ENCODE measurements at places on chromosomes 7 and 10. TPM values are rescaled to one million over a fixed set of nuclear protein-coding genes. Genes with fewer than 3 reads are reported as not detected.

The ELN gene
- total RNA-seq, result 5.9 TPM

- H3K4me1 ChIP-seq, result no peaks in the 10 kb centered on the region
- no peaks in the 10 kb centered on the region for H3K27me3 ChIP-seq
- H3K36me3 ChIP-seq, result peaks cover 6% of the 10 kb centered on the region
- DNase-seq, result no peak
- H3K4me3 ChIP-seq, result no peak overlapping the region
These were observed 266.5 kb upstream of the NPY start for GRCh38 chr7:24017519-24017918.

The RARRES2 gene
- total RNA-seq, result not detected

The NPC1L1 gene
- total RNA-seq, result not detected

DNA sequence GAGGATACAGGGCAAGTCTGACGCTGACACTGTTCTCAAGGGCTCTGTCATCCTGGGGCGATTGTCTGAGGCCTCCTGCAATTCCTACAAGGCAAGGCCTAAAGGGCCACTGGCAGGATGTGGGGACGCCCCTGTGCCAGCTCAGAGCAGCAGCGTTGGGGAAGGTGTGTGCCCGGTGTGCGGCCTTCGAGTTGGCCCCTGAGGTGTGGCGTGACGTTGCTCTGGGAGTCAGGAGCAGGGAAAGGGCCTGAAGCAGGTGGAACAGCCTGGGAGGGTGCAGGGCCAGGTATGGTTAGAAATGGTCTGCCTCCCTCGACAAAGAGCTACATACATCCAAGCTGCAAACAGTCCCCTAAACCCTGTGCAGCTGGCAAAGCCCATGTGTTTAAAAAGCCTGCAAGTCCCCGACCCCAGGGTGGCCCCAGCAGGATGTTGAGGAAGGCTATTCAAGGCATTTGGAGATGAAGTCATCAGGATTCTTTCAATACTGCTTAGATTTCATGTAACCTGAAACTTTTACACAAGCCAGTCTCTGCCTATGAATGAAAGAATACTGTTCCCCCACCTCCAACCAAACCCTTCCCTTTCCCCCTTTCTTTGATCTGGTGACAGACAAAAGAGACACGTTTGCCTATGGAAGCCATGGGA is 142.5 kb upstream of the TNS3 start:
- H3K36me3 ChIP-seq, result no peaks in the 10 kb centered on the region
- DNase-seq, result peak; percentile 23
- peaks cover 3% of the 10 kb centered on the region for H3K27me3 ChIP-seq
- H3K27ac ChIP-seq, result peak overlapping the region; percentile 50
- no peak overlapping the region for H3K4me3 ChIP-seq

The CDK1 gene
- 39.0 TPM for total RNA-seq

DNA sequence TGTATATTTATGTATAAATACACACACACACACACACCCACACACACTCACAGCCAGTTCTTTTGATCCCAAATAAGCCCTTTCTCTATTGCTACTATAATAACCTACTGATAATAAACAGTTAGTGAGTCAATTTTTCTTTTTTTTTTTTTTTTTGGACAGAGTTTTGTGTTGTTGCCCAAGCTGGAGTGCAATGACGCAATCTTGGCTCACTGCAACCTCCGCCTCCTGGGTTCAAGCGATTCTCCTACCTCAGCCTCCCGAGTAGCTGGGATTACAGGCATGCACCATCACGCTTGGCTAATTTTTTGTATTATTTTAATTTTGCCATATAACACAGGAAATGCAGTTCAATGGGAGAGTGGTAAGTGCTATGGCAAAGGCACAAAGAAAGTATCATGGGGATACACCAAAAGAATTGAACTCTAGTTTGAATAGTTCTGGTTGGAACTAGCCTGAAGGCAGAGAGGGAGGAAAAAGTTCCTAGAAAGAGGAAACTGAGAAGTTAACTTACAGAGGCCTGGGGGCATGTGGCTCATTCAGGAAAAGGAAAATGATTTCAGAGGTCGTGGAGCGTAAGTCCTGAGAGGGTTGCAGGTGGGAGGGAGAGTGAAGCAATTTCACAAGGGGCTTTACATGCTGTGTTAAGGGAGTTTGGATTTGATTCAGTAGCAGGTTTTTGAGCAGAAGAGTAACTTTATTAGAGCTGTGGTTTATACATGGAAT is 44.4 kb upstream of the JCAD start:
- no peak overlapping the region for H3K27ac ChIP-seq
- peaks cover 13% of the 10 kb centered on the region for H3K4me1 ChIP-seq
- no peaks in the 10 kb centered on the region for H3K36me3 ChIP-seq
- H3K27me3 ChIP-seq, result peaks cover 13% of the 10 kb centered on the region
- no peak overlapping the region for H3K4me3 ChIP-seq

- H3K4me3 ChIP-seq, result no peak overlapping the region
- peaks cover 9% of the 10 kb centered on the region for H3K36me3 ChIP-seq
- peaks cover 45% of the 10 kb centered on the region for H3K4me1 ChIP-seq
- H3K27ac ChIP-seq, result no peak overlapping the region
- no peaks in the 10 kb centered on the region for H3K27me3 ChIP-seq
- no peak for DNase-seq
These were observed 5.4 kb upstream of the HERPUD2 start for GRCh38 chr7:35700333-35700732.

The PTPRZ1 gene
- total RNA-seq, result not detected

Measured in HFFc6 (cell line).